ENCODE measurements at places on chromosomes 5 and 9.

DNA sequence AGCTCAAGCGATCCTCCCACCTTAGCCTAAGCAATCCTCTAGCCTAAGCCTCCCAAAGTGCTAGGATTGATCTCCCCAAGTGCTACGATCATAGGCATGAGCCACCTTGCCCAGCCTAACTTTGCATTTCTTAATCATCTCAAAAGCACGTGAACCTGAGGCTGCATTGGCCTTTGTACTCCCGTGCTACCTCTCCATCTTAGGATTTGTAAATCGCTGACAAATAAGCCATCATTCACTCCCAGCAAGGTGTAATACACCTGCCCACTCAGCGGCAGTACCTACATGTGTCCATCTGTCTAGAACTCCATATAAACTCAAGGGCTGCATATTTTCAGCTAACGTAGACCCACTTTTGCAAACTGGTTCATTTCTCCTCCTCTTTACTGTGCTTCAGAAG, 2.8 kb downstream of the ANKH start:
- no peak for DNase-seq

- no peak for DNase-seq
These were observed 281.3 kb downstream of the CEMIP2 start for GRCh38 chr9:71487061-71487460.

DNA sequence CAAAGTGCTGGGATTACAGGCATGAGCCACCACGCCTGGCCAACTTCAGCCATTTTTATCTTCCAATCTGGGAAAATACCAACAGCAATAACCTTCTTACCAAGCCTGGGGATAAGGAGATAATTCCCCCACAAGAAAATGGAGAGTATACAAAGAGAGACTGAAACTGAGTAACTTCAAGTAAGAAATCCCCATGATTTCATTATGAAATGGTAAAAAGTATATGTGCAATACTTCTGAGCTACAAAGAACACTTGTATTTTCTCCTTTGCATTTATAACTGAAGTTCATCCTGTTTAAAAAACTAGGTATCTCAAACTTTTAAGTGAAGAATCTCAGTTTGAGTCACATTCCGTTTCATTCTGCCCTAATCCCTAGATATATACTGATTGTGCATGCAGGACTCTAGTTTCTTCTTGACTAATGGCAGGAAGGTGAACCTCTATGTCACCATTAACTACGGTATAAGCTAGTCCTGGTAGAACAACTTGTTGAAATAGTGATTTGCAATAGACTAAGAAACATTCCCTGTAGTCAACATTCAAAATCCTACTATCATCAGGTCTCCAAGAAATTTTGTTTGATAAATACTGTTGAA, 2071.4 kb downstream of the MAT2B start:
- no peak for DNase-seq

DNA sequence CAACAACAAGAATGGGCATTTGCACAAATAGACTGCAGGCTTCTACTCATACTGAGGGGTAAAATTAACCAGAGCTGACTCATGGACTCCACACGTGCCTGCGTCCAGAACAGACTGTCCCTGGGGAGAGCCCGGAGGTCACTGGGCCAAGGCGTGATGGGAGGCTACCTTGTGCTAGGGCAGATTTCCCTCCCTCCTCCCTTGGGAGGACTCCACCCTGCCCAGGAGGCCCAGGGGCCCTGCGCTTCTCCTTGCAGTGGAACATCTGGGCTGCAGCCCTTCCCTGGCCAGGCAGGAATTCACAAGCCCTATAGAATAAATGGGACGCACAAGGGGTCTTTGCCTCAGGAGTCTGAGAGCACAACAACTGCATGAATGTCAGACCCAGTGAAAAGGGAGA, 35.6 kb downstream of the IRX2 start:
- DNase-seq = no peak

GRCh38 chr5:39623291-39623865, 198.6 kb upstream of the DAB2 start:
- DNase-seq = no peak

DNA sequence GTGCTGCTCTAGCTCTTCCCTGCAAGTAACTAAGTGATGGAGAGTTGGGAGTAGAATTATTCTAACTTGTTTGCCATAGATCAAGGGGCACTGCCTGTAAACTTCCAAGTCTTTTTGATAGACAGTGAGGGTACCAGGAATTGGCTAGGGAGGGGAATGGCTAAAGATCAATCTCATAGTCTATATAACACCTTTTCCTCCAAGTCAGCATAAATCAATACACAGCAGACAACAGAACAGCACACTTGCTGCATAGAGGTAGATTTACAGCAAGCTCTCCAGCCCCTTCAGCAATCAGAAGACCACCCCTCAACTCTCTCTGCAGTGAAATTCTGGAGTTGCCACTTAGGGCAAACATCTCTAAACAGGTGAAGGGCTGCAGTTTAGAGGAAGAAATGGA, 643.5 kb upstream of the KLF4 start:
- DNase-seq = no peak

DNA sequence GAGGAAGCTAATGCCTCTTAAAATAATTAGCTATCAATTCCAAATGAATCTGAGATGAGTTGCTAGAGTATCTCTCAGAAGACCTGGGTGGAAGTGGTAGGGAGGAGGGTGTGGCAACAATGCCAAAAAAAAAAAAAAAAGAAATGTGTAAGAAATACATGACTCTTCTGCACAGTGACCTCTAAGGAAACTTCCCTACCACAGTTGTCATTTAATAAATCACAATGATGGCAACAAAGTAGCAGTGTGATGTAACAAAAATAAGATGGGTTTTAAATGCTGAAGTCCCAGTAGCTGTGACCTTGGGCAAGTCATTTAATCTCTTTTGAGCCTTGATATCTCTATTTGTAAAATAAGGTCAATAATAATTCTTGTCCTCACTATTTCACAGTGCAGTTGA, 7.2 kb downstream of the FOXD1 start:
- DNase-seq = no peak

DNA sequence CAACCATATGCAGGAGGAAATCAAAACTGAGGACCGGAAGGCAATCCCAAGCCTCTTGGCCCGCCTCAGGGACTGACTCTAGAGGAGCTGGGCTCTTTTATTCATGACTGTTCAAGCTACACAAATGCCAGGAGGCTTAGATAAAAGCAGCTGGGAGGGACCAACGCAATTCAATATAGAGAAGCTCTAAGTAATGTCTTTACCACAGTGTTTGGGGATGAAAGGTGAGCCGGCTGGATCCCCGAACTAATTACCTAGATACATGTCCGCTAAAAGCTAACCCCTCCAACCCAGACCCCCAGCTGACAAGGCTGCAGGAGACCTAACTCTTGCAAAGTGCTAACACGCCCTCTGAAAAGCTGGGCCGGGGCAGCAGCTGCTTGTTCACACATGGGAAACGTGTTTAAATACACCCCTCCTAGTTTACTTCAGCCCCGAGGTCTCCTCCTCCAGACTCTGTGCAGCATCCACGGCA, 67.5 kb downstream of the TLE1 start:
- DNase-seq = no peak

- DNase-seq = no peak
These were observed 48.8 kb downstream of the MAST4 start for GRCh38 chr5:66645039-66645438.

DNA sequence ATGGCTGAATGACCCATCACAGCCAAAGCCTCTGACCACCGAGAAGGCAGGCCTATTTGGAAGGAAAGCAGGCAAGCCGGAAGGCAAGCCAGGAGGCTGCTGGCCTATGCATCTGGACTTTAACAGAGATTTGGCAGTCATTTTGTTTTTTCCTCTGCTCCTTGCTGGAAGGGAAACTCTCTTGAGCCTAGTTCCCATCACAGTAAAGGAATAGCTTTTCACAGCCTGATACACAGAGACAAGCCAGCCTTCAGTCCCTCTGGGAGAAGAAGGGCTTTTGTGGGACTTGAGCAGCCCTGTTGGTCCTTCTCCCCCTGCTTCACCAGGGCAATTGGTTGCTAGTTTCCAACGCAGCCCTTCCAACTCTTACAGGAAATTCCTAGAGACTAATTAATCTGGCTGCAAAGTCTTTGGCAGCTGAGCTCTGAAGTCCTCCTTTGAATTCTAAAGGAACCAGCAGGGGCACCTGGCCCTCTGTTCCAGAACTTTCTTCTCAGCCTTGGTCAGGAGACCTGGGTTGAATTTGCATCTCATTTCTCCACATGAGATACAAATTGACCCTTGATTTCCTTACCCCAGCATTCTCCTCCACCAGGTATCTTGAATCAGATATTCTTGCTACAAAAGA, 157.3 kb upstream of the EPB41L4A start:
- no peak for DNase-seq

GRCh38 chr5:131630963-131631350, 4.1 kb downstream of the RAPGEF6 start:
- DNase-seq = no peak

- DNase-seq = no peak
These were observed 96.7 kb downstream of the MVB12B start for GRCh38 chr9:126423142-126423915.

DNA sequence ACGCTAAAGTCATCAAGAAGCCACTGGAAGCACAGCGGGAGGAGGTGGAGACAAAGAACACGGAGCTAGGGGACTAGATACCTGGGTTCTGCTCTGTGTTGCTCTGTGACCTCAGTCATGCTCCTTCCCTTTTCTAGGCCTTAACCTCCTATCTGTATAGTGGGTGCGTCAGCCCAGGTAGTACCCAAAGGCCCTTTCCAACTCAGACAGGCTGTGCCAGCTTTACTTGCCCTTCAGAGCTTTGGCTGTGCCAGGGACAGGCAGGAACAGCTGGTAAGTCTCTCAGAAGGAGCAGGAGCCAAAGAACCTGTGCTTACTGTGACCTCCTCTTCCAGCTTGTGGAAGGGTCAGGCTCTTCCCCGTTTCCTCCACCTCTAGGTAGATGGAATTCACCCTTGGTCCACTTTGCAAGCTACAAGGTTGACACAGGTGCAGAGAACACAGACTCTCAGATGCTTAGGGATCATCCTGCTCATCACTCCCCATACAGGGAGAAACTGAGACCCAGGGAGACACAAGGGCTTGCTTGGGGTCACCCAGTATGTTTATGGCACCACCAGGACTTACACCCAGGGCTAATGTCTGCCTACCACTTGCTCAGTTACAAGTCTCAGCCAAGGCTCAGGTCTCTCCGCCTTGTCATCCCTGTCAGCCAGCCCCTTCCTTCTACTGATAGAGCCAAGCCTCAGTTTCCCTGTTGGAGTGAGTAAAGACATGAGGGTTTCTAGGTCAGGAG, 1.7 kb downstream of the CCDC69 start:
- no peak for DNase-seq

GRCh38 chr5:15421921-15422412, 78.0 kb upstream of the FBXL7 start:
- DNase-seq = no peak

DNA sequence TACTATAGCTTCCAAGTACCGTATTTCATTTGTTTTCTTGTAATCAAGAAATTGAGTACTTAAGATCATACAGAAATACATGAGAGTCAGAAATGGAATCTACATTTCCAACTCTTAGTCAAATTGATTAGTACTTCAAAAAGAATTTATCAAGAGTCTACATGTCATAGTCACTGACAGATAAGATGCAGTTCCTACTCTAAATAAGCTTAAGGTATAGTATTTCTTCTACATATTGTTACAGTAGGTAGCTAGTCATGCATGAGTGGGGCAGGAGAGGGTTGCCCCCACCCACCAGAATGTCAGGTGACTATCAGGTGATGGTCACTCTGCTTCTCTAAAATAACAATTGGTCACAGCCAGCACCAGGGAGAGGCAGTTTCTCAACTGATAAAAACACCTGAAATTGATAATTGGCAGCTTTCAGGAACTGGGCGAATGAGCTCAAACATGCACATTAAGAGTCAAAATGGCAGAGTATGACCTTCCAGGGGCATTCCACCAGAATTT, 2.9 kb downstream of the BAAT start:
- no peak for DNase-seq

DNA sequence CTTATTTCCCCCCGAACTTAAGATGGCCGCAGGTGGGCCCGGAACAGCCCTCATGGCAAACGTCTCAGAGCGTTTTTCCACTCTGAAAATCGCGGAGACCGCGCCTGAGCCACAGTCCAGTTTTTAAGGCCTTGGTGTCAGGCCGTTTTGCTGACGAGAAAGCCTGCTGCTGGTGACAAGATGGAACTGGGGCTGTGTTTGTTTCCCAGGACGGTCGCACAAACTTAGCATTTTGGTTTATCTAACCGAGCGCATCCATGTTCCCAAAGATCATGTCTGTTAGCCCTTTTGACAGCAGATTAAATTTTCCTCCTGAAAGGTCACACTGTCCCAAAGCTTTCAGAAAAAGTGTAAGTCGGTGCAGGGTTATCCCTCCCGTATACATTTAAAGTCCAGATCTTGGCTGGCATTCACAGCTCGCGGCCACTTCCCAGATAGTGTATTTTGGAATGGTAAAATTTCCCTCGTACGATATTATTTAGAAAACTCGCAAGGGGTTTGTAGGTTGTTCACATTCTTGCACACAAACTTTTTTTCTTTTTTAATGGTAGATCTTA, 812 bp downstream of the SREK1 start:
- DNase-seq = no peak

DNA sequence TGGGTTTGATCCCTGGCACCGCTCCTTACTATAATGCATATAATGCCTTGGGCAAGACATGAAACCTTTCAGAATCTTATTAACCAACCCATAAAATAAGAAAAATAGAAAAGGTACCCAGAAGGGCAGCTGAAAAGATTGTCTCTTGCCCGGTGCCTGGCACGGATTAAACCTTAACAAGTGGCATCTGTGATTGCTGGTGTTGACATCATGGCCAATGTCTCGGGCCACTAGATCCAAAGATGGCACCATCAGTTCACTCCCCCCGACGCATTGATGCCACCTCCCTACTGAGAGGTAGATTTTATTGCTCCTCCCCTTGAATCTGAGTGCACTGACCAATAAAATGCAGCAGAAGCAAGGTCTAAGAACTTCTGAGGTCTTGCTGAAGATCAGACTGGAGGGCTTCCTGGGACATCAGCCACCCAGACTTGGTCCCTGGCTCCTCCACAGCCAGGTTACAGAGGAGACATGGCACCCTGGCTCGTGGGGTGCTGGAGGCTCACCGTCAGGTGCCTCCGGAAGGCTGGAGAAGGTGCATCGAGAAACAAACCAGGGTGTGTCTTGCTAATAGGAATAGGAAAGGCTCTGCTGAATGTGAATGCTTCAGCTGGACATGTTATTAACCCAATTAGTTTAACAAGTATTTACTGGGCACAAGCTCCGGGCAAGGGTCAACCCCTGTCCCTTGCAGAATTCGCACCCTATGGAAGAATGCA, 80.0 kb upstream of the COL5A1 start:
- no peak for DNase-seq

DNA sequence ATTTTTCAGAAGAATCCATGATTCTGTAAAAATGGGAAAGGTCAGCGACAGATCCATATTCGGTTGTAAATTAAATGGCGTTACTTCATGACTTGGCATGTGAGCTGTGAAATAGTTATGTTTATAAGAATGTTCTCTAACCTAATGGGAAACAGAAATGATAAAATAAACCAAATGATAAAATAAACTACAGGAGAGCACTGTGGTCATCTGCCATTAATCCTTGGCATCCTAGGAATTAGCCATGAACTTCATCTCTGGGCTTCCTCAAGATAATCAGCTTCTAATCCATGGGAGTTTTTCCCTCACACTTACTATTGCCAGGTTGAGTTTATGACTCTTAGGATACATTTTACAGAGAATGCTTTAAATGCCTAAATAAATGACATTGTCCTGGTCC, 94.6 kb upstream of the SLC30A5 start:
- no peak for DNase-seq

- no peak for DNase-seq
These were observed 1.2 kb downstream of the ENTREP1 start for GRCh38 chr9:69326261-69326660.

- DNase-seq = no peak
These were observed 176.7 kb downstream of the MED10 start for GRCh38 chr5:6201631-6202030.

GRCh38 chr5:172943906-172944305, 15.3 kb upstream of the RPL26L1 start:
- no peak for DNase-seq

All from stimulated activated CD4-positive, alpha-beta T cell treated with anti-CD3 and anti-CD28 coated beads, TNF-alpha, amount 100 ng/mL, for 24 hours (primary cell).